ENCODE measurements at places on chromosomes 7 and 10.

GRCh38 chr7:128321044-128321422 lies 22.7 kb downstream of the RBM28 start:
- no peak for DNase-seq

DNA sequence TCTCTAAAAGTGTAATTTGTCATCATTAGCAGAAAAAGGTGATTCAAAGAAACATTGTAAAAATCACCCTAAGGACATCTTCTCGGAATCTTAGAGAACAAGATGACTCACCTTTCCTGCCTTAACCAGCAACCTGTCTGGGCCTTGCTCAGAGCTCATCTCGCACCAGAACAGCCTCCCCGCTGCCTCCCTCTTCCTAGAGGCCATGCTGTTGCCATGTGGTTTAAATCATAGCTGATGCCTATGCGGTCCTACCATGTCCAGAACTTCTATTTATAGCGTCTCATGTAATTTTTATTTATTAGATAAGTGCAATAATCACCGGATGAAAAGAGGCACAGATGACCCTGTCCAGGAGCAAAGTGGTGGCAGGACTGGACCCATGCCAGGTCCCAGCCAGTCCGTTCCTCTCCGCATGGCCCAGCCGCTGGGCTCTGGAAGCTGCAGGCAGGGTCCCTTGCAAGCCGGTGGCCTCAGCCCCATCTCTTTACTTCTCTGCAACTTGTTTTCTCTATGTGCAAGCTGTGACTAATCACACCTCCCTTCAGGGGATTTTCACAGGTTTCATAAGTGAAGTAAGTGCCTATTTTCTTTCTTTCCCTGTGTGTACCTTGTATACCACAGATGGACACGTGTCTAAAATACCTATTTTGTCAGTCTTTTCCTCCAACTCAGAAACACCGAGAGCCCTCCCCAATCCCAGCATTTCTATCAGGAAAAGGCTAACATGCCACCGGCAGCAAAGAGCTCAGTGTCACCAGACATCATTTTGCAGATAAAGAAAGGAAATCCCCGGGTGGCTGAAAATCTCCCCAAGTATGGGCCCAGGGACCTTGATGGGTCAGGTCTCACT lies 27.1 kb downstream of the KLF6 start:
- DNase-seq: no peak

GRCh38 chr7:107953924-107954303 lies 49.0 kb downstream of the LAMB1 start:
- DNase-seq: peak; percentile 53

DNA sequence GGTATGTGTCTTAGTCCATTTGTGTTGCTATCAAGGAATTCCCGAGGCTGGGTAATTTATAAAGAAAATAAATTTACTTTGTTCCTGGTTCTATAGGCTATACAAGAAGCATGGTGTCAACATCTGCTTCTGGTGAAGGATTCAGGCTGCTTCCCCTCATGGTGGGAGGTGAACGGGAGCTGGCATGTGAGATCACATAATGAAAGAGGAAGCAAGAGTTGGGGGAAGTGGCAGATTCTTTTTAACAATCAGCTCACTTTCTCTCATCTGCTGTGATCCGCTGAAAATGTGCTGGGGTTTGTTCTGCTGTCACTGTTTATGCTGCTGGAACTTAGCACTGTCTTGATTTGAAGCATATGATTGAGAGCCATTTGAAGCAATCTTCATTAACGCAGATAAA lies 730.0 kb upstream of the SORCS1 start:
- DNase-seq: no peak

GRCh38 chr10:62381385-62382102 lies 7.4 kb downstream of the ZNF365 start:
- no peak for DNase-seq

DNA sequence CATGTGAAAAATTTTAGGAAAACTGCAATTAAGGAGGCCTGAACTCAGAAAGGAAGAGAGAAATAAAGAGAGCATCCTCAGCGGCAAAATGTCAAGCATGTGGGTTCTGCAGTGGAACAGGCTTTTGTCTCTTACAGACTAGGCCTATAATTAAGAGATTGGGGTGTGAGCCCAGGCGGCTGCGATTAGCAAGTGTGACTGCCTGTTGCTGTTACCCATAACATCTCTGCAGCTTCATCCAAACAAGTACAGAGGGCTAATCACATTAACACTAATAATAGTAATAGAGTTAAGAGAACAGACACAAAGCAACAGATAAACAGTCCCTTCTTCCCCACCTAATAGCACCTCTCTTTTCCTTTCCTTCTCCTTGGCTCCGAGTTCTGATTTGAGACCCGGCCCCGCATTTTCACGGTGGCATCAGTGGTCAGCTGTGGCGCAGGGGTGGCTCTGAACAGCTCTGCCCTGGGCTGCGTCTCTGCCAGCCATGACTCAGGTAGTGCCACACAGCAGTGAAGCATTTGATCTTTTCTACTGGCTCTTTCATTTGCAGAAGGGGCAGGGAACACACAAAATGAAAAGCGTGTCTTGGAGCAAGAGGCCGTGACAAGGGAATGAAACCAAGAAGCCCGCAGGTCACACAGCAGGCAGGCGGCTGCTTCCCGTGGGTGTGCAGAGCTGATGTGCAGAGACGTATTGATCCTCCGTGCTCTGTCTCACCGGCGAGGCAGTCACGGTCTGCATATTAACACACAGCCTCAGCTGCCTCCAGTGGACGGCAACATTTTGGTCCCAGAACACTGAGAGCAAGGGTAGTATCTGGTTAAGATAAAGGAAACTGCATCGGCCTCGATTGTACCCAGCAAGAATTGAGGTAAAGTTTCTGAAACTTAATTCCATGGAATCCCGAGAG lies 103.1 kb downstream of the KLF6 start:
- no peak for DNase-seq

GRCh38 chr10:14686356-14686755 lies 88.3 kb downstream of the FAM107B start:
- DNase-seq: no peak

GRCh38 chr10:110083884-110084283 lies 76.1 kb downstream of the ADD3 start:
- DNase-seq: peak; percentile 31

DNA sequence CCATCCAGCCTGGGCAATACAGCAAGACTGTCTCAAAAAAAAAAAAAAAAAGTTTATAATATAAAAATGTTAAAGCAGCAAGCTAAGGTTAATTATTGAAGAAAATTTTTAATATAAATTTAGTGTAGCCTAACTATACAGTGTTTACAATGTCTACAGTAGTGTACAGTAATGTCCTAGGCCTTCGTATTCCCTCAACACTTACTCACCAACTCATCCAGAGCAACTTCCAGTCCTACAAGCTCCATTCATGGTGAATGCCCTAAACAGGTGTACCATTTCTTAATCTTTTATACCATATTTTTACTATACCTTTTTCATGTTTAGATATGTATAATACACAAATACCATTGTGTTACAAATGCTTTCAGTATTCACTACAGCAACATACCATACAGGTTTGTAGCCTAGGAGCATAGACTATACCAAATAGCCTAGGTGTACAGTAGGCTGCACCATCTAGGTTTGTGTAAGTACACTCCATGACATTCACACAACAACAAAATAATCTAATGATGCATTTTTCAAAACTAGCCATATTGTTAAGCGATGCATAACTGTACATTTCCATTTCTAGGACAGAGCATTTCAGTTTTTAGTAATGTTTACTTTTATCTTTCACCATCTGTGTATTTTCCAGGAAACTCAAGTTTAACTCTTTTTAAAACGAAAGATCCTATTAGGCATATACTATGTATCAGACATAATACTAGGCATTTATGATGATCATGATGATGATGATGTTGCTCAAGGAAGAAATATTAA lies 43.3 kb downstream of the CNOT4 start:
- DNase-seq: no peak

GRCh38 chr10:72661431-72661830 lies 30.5 kb upstream of the MCU start:
- no peak for DNase-seq

- peak; percentile 64 for DNase-seq
These were observed 329.2 kb upstream of the LRGUK start for GRCh38 chr7:133797818-133798520.

- peak; percentile 26 for DNase-seq
These were observed 52.6 kb downstream of the SYPL1 start for GRCh38 chr7:106059556-106059955.

GRCh38 chr10:50464004-50464409 lies 159.7 kb downstream of the SGMS1 start:
- DNase-seq: peak; percentile 19

DNA sequence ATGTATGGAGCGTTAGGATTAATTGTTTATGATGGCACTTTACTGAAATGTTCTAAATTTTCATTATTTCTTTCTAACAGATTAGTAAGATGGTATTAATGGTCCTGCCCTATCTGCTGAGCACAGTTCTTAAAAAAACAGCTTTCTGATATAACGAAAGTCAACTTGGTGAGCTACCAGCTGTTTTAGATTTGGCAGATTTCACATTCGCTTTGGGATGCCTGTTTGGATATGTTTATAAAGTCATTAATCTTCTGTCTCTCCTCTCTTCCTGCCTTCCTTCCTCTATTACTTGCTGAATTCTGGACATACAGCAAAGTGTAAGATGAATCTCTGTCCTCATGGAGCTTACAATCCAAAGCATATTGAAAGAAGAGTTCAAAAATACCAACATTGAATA lies 396.8 kb upstream of the LRGUK start:
- no peak for DNase-seq

- no peak for DNase-seq
These were observed 1.7 kb upstream of the TRIP6 start for GRCh38 chr7:100865372-100865911.

DNA sequence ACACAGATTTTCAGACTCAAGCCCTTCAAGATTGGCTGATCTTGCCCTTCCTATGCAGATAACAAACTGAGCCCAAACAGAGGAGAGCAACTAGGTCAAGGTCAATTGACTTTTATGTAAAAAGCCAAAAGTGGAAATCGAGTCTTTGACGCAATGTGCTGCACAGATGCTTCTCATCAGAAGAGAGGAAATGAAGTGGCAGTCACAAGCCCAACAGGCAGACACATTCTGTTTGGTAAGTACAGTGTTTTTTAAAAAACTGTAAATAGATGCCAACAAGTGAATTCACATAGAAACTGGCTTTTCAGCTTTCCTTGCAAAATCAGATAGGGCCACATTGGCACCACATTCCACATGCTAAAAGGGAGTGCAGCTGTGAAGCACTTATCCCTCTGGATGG lies 606.6 kb downstream of the KCNMA1 start:
- no peak for DNase-seq

DNA sequence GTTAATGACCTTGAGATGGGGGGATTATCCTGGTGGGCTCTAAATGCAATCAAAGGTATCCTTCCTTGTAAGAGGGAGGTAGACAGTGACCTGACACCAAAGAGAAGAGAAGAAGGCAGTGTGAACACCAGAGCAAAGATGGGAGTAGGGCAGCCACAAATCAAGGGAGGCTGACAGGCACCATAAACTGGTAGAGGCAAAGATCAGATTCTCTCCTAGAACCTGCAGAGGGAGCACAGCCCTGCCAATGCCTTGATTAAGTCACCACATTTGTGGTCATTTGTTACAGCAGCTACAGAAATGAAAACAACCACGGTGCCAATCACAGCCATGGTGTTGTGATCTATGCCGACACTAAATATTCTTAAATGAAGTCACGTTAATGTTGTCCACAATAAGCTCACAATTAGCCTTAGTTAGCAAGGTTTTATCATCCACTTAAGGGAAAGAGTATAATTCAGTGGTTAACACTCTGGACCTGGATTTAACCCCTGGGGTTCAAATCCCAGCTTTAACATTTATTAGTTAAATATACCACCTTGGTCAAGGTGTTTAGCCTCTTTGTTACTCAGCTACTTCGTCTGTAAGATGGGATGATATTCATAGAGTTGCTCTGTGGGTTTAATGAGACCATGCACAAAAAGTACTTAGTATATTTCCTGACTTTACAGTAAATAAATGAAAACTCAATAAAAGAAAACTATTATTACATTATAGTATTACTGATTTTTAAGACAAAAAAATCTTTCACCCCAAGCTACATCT lies 70.8 kb downstream of the SGMS1 start:
- DNase-seq: peak; percentile 61

GRCh38 chr10:84546609-84547008 lies 218.2 kb downstream of the CCSER2 start:
- no peak for DNase-seq

DNA sequence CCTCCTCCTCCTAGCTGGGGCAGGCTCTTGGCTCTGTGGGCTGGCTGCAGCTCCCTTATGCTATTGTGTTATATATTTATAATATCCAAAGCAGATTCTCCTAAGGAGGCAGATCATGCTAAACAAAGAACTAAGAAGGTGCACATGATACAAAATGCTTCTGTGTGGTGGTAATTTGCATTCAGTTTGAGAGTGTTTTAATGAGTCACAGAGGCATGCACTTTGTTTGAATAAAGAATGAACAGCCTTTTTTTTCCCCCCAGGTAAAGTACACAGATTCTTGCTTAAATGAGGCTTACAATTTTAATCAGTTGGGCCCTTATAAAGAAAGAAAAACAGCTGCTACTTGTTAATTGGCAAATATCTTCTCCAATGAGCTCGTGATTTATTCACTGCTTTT lies 95.0 kb downstream of the FANK1 start:
- no peak for DNase-seq

- DNase-seq: peak; percentile 72
These were observed 171.2 kb upstream of the COL1A2 start for GRCh38 chr7:94223375-94224084.

DNA sequence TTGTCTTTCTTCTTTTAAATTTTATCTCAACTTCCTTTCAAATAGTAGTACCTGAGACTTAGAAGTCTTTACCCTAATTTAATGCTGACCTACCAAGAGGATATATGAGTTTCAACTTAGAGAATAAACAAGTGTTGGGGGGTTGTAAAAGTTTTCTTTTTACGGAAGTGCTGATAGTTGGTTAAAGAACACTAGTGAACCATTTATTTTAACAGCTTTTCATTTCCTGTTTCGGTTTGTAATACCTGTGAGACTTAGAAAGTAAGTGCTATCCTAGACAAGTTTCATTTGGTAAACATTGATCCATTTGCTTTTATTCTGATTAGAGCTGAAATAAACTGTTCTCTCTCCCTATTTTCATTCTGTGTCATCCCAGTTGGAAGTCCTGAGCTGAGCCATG lies 683.1 kb upstream of the SORCS1 start:
- DNase-seq: no peak

GRCh38 chr7:47938574-47939165 lies 9.6 kb downstream of the PKD1L1 start:
- no peak for DNase-seq

DNA sequence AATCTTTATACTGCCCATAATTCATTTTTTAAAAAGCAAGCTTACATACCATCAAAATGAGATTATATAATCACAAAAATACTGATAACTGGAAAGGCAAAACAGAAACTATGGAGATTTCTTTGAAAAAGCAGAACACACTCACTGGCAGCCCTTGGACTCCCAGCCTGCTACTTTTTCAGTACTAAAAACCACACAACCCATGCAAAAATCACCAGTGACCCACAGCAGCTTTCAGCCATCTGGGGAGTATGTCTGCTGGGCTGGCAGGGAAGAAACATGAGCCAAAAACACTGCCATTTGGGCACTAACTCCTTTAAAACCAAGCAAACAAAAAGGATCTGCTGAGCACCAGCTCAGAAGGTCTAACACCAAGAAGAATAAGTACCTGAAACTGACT lies 80.0 kb upstream of the DDC start:
- no peak for DNase-seq

- DNase-seq: no peak
These were observed 65.8 kb upstream of the PRKAR2B start for GRCh38 chr7:106978425-106979420.

- DNase-seq: no peak
These were observed 18.1 kb upstream of the PALS2 start for GRCh38 chr7:24555184-24555583.

- no peak for DNase-seq
These were observed 219.2 kb upstream of the HDAC9 start for GRCh38 chr7:18276380-18276779.

Measured in HCEC 1CT (cell line).